ENCODE measurements at places on chromosomes 3 and 15.

DNA sequence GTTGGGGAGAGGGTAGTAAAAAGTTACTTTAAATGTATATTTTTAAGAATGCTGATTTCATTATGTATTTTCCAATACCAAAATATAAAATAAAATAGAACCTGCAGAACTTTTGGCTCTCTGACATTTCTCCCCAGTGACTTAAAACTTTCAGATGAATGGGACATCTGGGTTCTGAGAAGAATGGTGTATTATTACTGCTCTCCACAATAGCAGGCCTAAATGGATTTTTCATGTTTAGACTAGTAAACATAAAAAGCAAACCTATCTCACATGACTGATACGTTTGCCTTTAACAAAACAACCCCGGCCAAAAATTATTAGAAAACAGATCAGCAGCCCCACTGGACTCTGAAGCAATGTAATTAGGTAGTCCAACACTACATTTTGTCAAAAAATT is 73.8 kb downstream of the FHIT start:
- no peak for DNase-seq

- no peak for DNase-seq
Observed at GRCh38 chr3:171878461-171879225, 35.5 kb downstream of the TMEM212 start.

DNA sequence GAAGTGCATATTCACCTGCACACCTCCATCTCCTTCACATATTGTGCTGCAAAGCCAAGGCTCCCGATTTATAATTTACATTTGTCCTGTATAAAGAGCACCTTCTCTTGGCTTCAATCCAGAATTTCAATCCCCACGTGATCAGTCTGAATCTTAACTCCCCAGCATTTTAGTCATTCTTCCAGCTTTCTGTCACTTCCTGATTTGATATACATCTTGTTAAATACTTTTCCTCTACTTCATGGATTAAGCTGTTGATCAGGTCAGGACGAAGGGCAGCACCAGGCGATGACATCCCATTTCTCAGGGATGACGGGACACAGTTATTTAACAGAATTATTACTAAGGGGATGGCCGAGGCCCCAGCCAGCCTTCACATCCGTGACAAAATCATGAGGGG is 212.5 kb downstream of the EPHB1 start:
- no peak for DNase-seq

GRCh38 chr3:38651153-38651789 is 1.8 kb upstream of the SCN5A start:
- peak; percentile 77 for DNase-seq

DNA sequence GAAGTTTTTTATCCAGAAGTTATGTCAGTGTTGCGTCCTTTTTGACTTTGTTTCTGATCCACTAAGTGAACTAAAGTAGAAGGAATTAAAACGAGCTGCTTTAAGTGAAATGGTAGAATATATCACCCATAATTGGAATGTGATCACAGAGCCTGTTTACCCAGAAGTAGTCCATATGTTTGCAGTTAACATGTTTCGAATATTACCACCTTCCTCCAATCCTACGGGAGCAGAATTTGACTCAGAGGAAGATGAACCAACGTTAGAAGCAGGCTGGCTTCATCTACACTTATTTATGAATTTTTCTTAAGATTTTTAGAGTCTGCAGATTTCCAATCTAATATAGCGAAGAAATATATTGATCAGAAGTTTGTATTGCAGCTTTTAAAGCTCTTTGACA is 57.6 kb downstream of the DNAH1 start:
- no peak for DNase-seq

DNA sequence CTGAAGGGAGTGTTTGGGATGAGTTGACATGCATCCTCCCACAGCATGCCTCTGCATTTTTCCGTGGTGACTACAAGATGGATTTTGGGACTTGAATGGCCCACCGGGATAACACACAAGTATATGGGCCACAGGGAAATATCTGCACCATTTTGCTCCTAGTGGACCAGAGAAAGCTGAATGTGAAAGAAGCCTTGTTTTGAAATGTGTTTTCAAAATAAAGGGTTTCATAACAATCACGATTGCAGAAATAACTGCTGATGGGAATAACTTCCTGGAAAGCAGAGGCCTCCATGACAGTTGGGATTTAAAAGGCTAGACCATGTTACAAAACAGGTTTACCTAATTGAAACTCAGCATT is 77.5 kb upstream of the PRR23C start:
- DNase-seq: no peak

GRCh38 chr15:101320501-101321052 is 25.5 kb upstream of the SNRPA1 start:
- peak; percentile 63 for DNase-seq

- DNase-seq: no peak
Observed at GRCh38 chr3:54968546-54969172, 40.8 kb upstream of the LRTM1 start.

DNA sequence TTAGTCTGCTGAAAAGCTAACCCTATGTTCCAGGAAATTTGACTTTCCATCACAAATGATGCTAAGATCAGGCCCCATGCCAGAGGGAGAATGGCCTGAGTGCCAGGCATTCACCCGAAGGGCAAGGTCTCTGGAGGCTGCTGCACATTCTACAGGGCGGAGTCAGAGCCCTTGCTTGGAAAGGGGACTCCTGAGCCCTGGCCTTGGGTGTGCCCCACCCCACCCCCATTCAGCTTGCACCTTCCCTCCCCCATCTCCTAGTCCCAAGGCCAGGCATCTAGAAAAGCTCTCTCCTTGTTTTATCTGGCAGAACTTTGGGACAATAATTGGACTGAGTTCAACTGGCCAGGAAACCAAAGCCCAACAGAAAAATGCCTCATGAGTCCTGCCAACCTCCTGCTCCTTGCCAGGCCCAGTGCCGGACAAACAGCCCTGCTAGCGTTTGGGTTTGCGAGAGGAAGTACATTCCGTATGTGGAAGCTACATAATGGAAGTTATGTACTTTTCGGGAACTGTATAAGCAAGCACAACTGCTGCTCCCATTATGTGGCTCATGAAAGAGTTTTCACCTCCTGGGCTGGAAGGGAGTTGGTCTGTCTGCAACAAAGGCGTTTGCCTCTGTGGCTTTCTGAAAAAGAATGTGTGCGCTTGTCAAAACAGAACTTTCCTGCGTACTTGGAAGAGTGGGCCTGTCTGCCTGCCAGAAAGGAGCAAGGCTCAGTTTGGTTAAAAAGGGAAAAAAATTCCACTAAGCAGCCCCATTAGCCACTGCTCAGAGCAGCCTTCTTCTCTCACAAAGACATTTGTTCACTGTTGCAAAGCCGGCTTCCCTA is 321.5 kb upstream of the CTNNB1 start:
- no peak for DNase-seq

GRCh38 chr15:83871808-83872559 is 218.1 kb downstream of the ADAMTSL3 start:
- DNase-seq: no peak

DNA sequence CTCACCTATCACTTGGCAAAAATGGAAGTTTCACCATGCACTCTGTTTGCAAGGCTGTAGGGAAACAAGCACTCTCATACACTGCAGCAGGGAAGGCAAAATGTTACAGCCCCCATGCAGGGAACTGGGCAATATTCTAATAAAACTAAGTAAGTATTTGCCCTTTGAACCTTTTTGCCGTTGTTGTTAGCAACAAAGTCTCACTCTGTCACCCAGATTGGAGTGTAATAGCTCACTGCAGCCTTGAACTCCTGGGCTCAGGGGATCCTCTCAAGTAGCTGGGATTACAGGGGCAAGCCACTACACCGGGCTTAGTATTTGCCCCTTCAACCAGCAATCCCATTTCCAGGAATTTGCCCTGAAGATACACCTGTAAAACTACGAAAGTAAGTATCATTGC is 122.5 kb downstream of the TBC1D5 start:
- no peak for DNase-seq

GRCh38 chr3:173709026-173709425 is 311.5 kb downstream of the NLGN1 start:
- no peak for DNase-seq

- DNase-seq: peak; percentile 25
Observed at GRCh38 chr3:112293368-112294321, at the start of gene SLC9C1. Gene SLC9C1 (minus strand): TSS chr3:112294216. CDS start chr3:112286791, 7,425 bp downstream.

DNA sequence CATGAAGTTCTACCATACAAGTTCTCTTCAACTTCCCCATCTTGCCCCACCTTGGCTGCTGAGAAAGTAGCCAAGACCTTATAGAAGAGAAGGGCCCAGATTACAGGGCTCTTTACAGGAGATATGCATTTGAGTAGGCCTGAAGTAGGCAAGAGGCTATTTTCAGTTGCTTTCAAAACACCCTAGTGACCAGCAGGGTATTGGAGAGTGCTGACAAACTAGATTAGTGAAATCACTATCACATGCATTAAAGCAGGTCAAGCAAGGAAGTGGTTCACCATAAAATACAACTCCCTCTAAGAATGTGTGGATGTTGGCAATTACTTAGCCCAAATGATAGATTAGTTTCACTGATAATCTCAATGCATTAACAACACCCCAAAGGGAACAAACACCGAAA is 2.7 kb upstream of the LZTFL1 start:
- DNase-seq: no peak

- DNase-seq: no peak
Observed at GRCh38 chr3:79351699-79352098, 416.1 kb downstream of the ROBO1 start.

DNA sequence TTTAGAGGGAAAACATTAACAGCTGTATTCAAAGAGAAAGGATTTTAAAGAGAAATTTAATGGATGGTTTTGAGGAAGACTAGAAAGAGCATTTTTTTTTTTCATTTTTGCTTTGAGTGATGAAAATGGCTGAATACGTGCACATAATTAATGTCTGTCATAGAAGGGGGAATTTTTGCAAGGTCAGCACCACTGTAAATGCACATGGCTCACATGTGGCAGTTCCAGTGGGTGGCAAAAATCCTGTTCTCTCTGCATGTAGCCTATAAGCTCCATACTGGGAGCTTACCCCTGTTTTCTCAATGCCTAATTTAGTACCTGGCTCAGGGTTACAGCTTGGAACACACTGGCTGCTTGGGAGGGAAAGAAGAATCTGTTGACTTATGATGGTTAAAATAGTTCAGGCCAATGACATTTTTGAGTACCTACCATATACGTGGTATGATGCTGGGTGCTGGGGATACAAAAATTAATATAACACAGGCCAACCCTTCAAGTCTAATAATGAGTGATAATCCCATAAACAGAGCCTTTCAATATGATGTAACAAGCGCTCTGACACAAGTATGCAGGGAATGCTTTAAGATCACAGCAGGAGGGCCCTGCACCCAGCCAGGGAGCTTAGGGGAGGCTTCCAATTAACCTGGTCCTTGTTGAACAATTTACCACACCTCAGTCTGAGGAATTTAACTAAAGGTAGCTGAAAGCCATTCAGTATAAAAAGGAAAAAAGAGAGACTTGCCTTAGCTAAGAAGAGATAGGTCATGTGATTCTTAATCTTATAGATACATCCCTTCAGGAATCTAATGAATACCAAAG is 33.0 kb downstream of the HSPBAP1 start:
- DNase-seq: no peak

GRCh38 chr3:161014843-161015749 is 90.1 kb downstream of the B3GALNT1 start:
- DNase-seq: no peak

- DNase-seq: no peak
Observed at GRCh38 chr3:59442046-59442445, 392.2 kb upstream of the CFAP20DC start.

- DNase-seq: no peak
Observed at GRCh38 chr3:45332493-45332892, 55.9 kb upstream of the LARS2 start.

DNA sequence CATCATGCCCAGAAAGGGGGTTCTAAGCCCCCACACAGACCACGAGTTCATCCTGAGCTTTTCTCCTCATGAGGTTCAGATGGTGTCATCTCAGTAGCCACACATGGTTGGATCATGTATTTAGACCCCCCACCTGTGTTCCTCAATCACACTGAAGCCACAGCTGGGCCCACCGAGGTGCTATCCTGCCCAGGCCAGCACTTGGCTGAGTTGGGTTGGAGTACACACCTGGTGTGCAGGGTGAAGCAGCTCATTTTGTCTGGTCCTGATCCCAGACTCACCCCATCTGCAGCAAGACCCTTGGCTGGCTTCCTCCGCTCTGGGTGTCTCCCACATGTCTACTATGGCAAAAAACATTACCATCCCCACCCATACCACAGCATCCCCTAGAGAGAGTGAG is 41.9 kb downstream of the ACAA1 start:
- DNase-seq: no peak

DNA sequence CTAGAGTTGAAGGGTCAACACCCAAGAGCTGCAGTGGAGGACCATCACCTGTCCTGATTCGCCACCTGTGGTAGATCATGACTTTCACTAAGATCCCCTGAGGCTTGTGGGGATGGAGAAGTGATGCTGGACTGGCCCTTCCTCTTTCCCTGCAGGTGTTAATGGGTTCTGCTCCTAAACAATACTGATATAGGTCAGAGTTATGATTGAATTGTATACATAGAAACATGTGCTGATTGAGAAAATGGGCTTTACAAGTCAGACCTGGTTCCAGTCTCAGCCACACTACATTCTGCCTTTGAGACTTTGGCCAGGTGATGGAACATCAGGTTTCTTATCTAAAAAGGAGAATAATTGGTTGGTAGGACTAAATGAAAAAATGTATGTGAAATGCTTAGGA is 418.9 kb upstream of the TPRG1 start:
- no peak for DNase-seq

DNA sequence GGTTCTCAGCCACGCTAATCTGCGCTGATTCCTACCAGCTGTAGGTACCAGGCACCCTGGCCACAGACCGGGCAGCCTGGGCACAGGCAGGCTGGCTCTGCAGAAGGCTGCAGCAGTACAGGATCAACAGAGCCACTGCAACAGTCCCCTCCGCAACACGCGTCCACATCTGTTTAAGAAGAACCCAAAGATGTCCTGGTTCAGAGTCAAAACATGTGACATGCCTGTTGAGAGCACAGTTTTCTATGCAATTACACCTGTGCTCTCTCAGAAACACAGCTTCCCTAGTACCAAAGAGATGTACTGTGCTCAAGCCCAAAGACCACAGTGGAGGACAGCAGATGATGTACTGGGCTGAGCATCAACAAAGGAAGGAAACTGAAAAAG is 18.8 kb downstream of the LRIG1 start:
- no peak for DNase-seq

GRCh38 chr15:71761649-71762048 is 48.7 kb upstream of the NR2E3 start:
- DNase-seq: no peak

DNA sequence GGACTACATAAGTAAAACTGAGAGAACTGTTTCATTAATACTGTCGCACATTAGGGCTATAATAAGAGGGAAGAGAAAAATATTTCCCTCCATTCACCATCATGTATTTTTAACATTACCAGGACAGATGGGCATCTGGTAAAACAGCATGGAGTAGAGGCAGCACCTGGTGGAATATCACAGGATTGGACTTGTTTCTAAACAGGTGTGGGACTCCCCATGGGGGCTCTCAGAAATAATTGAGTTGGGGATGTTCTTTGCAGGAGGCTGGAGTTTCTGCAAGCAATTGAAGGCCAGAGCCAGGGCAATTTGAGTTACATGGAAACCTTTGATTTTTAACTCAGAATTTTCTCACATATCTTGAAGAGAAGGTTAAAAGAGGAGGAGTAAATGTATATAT is 8.4 kb upstream of the MINDY2 start:
- DNase-seq: no peak

Data from stimulated activated naive CD8-positive, alpha-beta T cell treated with anti-CD3 and anti-CD28 coated beads, Interleukin-15, Interleukin-2, amounts not matched to agents 100 U/mL and 50 U/mL, for 24 hours (primary cell).